ENCODE measurements at places on chromosomes 2 and 18.

DNA sequence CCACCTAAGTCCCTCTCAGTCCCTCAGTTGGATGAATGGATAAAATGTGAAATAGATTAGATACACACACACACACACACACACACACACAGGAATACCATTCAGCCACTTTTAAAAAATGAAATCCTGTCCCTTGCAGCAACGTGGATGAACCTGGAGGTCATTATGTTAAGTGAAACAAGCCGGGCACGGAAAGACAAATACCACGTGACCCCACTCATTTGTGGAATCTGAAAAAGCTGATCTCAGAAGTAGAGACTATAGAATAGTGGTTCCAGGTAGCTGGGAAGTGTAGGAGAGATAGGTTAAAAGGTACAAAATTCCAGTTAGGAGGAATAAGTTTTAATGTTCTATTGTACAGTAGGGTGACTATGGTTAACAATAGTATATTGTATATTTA is 31.0 kb downstream of the TTC32 start:
- no peak for DNase-seq

GRCh38 chr2:225667445-225667844 is 267.9 kb downstream of the NYAP2 start:
- no peak for DNase-seq

DNA sequence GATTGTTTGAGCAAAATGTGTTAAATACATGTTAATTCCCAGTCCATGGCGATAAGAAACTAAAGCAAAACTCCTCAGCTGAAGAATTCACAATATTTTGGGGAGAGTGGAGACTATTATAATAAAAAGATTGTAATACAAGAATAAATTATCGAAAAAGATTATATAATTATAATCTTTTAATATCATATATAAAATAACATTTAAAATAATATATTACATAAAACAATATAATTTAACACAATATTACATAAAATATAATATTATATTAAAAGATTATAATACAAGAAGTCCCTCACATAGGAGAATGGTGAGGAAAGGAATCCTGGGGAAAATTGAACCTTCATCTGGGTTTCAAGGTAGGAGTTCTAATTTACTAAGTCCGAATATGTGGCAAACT is 33.1 kb downstream of the NETO1 start:
- no peak for DNase-seq

DNA sequence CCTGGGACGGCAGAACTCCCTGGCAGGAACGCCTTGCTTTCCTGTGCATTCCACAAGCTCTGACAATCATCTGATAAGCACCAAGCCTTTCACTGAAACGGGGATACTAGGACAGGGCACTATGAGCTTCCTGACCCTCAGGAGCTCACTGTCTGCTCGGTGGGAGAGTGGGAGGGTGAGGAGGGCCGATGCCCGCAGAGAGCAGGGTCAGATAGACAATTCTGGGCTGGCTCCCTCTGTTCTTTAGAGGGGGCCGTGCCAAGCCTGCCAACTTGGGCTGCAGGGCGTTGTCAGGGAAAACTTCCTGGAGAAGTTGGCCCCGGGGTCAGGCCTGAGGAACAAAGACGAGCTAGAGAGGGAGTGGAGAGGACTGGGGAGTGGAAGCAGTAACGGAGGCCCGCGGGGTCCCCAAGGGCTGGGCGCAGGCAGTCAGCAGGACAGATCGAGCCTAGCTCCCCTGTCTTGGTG is 82.0 kb downstream of the CTAGE1 start:
- DNase-seq, result no peak

GRCh38 chr2:45812011-45812500 is 160.6 kb downstream of the PRKCE start:
- no peak for DNase-seq

GRCh38 chr2:14313341-14313740 is 319.2 kb upstream of the LRATD1 start:
- no peak for DNase-seq

DNA sequence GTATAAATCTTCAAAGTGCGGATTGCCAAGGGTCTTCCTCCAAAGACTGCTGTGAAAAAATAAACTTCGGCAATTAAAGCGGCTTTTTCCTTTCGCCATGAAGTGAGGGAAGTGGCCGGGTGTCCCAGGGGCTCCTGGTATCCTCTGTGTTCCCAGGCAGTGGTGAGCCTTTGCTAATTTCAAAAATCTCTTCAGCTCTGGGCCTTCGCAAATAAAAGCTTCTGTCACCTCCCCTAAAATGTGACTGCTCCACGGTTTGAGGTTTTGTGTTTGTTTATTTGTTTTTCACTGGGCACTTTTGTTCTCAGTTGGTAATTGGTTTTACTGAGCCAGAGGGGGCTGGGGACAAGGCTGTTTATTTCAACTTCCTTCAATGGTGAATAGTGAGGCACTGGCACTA is 270.1 kb upstream of the POU3F3 start:
- DNase-seq, result no peak

- DNase-seq, result no peak
Observed at GRCh38 chr2:66578054-66578686, 143.2 kb downstream of the MEIS1 start.

DNA sequence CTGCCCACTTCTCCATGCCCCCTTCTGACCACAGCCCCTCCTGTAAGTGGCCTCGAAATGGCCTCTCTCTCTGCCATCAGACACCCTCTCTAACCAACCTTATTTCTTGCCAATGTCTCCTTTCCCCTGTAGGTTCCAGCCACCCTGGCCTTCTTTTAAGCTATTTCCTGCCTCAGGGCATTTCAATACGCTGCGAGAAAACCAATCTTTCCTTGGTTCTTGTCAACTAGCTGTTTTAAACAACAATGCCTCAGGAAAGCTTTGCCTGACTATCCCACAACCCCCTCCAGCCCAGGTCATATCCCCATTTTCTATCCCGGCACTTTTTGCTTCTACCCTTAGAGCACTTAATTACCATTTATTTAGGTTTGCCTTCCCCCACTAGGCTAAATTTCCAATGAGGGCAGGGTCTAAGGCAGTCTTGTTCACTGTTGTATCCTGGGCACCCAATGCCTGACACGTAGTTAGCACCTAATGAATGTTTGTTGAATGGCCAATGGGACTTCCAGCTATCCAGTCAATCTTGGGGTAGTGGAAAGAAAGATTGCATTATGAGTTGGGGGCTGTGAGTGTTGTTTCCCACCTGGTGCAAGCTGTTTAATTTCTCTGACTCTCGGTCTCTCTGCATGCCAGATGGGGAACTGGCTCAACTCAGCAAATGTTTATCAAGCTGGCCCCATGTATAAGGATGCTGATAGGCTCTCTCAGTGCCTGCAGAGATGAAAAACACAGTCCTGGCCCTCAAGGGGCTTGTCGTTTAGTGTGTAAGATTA is 291.2 kb downstream of the SRBD1 start:
- DNase-seq, result no peak

- no peak for DNase-seq
Observed at GRCh38 chr2:240324312-240325015, 111.0 kb upstream of the GPC1 start.

DNA sequence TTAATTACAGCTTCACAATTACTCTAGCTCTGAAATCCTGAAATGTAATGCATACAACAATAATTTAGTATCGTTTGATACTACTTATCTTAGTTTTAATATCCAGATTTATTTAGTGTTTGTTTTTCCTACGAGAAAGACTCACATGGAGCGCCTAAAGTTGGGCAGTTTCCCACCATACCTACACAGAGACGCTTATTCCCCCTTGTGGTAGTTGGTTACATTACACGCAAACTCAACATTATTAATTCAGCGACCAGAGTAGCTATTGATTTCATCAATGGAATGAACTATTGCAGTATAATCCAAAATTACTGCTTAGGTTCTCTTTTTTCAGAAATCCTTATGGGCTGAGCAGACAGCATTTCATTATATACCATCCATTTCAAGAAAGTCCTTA is 164.0 kb upstream of the REG3G start:
- DNase-seq, result no peak

GRCh38 chr2:42910645-42911405 is 118.4 kb upstream of the HAAO start:
- no peak for DNase-seq

DNA sequence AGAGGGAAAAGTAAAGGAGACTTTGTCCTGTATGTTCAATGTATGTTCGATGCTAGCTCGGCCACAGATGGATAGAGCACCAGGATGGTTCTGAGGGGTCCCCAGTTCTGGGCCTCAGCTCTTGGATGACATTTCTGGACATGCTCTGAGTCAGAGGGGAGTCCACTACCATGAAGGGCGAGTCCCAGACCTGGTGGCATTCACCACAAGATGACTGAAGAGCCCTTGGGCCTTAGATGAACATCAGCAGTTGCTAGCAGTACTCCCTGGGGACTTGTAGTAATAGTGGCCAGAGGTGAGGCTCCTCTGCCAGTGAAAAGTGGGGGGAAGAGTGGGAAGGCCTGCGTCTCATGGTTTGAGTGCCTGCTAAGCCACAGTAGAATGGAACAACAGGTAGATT is 109.5 kb downstream of the GRB14 start:
- DNase-seq, result no peak

GRCh38 chr2:8154936-8155335 is 526.9 kb upstream of the ID2 start:
- no peak for DNase-seq

DNA sequence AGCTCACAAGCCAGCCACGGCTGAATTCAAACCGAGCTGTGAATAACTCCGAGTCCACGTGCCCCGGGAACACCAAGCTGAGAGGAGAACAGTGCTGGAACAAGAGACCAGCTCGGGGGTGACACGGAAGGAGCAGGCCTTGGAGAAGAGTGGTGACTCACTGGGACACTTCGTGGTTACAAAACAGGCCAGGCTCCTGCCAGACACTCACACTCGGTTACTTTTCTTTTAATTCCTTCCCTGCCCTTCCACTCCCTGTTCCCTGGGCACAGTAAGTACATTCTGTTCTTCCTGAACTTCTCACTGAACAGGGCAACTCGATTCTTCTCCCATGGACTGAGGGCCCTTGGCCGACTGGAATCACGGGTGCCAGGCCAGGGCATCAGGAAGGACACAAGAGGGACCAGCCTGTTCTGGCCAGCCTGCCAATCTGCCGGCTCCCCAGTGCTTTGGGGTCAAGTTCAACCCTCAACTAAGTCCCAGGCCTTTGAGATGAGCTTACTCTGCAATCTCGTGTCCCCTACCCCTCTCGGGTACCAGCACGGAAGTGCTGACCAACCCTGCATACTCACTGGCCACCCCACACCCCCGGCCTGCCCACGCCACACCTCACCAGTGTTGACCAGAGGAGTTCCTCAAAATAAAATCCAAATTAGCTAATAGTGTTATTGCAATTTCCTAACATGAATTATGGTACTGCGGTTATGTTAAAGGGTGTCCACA is 87.5 kb downstream of the TFCP2L1 start:
- no peak for DNase-seq

- DNase-seq, result no peak
Observed at GRCh38 chr18:37306432-37306831, 259.2 kb downstream of the CELF4 start.

DNA sequence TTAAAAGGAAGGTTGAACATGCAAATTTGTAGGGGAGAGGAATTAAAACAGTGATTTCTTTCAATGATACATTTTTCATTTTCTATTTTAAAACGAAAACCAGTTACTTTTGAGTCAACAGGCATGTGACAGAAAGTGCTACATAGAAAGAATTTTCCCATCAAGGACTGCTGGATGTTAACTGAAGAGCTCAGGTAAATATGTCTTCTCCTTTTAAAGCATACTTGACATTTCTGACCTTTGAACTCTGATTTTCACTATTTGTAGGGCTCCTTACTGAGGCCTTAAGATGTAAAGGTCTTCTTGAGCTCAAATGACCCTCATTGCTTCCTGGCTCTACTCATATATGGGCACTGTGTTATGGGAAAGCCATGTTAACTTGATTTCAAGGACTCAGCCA is 32.4 kb downstream of the FIGN start:
- DNase-seq, result no peak

- no peak for DNase-seq
Observed at GRCh38 chr18:51541230-51541629, 343.7 kb upstream of the MEX3C start.

DNA sequence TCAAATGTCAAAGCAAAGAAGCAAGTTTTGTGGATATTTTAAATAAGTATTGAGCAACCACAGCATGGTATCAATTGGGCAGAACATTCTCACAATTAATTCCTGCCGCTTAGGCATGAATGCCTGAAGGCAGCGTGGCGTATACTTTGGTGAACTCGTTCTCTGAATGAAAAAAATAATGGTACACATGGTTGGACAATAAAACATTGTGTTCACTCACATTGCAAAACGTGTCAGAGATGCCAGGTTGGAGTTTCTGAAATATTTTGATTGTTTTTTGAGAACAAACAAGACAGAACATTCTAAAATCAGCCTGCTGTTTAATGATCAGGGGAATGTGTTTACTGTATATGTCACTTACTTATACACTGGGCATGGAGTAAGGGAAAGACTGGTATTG is 254.2 kb downstream of the CDH2 start:
- DNase-seq, result no peak

DNA sequence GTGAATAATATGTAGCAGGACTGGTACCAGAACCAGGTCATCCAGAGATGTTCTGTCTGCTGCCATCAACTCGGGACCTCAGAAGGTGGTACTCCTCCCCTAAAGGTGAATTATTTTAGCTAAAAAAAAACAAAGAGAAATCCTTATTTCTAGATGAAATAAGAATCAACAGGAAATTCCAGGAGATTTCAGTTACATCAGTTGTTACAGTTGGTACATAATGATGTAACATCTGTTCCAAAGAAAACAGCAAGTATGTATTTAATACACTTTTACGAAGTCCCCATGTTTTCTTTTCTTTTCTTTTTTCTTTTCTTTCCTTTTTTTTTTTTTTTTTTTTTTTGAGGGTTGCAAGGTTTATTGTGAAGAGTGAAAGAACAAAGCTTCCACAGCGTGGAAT is 33.6 kb upstream of the CD28 start:
- no peak for DNase-seq

DNA sequence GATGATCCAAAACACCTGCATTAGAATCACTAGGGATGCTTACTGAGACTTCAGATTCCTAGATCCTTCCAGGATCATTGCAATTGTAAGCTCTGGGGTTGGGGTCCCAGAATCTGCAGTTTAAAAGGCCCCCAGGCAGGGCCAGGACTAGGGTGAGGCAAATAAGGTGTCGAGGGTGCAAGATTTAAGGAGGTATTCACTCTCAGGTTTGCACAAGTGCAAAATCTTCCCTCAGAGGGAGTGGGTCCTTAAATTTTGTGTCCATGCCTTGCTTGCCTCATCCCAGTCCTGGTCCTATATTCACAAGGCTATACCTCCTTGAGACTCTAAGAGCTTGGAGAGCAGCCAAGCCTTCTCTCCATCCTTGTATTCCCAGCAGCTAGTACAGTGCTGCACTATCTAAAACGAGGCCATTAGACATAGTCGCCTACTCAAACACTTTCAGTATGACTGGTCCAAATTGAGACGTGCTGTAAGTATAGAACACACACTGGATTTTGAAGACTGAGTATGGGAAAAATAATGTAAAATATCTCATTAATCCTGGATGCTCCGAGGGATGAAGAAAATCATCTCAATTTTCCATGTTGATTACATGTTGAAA is 31.6 kb upstream of the MREG start:
- DNase-seq, result no peak

DNA sequence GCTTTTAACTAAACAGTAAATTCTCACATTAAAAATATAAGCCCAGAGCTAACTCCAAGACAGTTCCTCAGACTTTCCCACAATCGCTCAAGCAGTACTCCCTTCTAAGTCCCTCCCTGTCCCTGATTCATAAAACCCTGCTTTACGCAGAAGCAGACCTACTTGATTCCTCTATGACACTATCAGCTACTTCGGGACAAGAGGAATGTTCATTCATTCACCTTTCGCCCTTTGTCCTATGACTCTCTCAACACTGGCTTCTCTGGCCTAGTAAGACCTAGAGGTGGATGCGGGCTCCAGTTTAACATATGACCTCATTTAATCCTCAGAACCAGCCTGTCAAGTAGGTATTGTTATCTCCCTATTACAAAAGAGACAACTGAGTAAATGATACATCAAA is 10.2 kb downstream of the LPIN2 start:
- DNase-seq, result no peak
